NCI-H1417 treated with DMSO at 0.1 percent for 48 hours (cell line): ENCODE measurements at places on chromosomes 13 and 19.

GRCh38 chr19:4096049-4096892 lies 27.7 kb downstream of the MAP2K2 start:
- DNase-seq, result no peak

DNA sequence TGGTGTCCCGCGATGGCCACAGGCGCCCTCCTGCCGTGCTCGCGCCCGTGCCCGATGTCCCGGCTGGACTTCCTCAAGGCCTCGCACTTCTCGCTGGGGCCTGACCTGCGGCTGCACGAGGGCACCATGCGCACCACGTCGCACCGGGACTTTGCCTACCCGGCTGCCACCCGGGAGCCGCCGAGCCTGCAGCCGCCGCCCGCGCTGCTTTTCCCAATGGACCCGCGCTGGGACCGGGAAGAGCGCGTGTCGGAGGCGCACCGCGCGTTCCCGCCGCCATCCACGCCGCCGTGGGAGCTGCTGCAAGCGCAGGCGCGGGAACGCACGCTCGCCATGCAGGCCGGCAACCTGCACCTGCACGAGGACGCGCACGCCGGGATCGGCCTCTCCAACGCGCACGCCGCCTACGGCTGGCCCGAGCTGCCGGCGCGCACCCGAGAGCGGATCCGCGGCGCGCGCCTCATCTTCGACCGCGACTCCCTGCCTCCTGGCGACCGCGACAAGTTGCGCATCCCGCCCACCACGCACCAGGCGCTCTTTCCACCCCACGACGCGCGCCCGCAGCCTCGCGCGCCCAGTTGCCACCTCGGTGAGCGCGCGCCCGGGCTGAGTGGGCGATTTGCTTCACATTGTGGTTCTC lies 12.1 kb upstream of the PEX11G start:
- DNase-seq, result peak; percentile 47

- DNase-seq, result no peak
These were observed 10.4 kb upstream of the JUND start for GRCh38 chr19:18291590-18292461.

DNA sequence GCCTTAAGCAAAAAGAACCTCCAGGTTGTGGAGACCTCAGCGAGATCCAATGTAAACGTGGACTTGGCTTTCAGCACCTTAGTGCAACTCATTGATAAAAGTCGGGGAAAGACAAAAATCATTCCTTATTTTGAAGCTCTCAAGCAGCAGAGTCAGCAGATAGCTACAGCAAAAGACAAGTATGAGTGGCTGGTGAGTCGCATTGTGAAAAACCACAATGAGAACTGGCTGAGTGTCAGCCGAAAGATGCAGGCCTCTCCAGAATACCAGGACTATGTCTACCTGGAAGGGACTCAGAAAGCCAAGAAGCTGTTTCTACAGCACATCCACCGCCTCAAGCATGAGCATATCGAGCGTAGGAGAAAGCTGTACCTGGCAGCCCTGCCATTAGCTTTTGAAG lies 58.5 kb downstream of the ARHGAP35 start:
- DNase-seq, result no peak

GRCh38 chr19:14563590-14563926 lies 8.3 kb downstream of the NDUFB7 start:
- no peak for DNase-seq

DNA sequence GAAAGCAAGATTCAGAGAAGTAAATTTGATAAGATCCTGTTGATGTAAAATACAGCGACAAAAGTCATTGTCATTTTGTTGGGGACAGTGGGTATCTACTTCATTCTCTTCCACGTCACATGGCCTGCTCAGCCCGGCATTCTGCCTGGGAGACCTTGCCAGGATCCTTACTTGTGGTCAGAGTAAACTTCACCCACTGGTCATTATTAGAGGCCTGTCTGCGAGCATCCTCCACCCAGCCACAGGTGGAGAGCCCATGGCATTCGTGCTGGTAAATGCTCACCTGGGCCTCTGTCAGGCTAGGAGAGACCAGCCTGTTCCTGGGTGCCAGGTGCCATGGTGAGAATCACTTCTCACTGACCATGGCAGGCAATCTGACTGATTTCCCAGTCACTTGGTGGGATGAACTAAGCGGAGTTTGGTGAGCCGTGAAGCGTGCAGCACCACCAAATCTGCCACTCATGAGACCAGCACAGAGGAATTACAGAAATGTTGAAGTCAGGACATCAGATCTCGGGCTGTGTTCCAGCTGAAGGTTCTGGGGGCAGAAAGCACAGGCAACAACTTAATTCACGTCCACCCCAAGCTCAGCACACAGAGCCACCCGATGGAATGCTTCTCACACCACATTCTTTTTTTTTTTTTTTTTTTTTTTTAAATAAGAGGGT lies 107.0 kb downstream of the SIPA1L3 start:
- no peak for DNase-seq

DNA sequence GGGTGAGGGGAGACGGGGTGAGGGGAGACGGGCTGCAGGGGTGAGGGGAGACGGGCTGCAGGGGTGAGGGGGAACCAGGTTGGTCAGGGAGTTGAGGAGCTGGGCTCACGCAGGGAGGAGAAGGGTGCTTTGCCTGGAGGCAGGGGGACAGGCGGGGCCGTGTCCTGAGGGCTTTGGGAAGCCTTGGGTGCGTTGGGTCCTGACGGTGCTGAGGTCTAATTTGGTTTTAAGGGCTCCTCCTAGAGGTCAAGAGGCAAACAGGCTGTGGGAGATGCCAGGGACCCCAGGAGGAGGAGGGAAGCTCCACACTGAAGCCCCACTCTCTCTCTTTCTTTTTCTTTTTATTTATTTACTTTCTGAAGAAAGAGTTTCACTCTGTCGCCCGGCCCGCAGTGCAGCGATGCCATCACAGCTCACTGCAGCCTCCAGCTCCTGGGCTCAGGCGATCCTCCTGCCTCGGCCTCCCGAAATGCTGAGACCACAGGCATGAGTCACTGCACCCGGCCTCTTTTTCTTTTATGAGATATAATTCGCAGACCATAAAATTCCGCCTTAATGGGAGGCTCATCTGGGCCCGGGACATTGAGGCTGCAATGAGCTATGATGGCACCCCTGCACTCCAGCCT lies 9.3 kb upstream of the MISP start:
- DNase-seq, result no peak

- DNase-seq, result no peak
These were observed 181.9 kb downstream of the DACH1 start for GRCh38 chr13:71685072-71685471.

GRCh38 chr13:29543230-29544215 lies 52.0 kb downstream of the SLC7A1 start:
- DNase-seq, result no peak

GRCh38 chr13:77345150-77345780 lies 18.4 kb upstream of the MYCBP2 start:
- peak; percentile 99 for DNase-seq

- no peak for DNase-seq
These were observed 129.5 kb upstream of the MCF2L start for GRCh38 chr13:112839356-112840105.

DNA sequence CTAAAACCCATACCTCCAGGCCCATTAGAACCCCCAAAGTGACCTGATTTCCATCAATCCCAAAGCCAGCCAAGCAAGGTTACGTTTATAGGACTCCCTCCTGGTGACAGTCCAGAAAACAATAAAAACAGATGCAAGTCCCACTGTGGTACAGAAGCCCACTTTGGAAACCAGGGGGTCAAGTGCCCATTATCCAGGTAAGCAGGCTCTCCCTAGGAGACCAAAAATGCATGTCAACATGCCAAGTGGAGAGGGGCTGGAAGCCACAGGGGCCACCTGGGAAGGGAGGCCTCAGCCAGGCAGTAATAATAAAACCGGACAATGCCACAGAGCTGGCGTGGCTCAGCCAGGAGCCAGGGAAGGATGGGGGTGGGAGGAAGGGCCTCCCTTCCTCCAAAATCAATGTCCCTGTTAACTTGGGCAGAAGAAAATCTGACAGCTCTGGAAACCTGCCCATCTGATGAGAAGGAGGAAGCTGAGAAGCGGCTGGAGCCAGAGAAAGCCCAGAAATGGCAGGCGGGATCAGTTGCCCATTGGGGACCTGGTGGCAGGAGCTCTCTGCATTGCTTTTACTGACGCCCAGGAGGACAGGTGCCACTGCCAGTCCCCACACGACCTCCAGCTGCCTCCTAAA lies 160.4 kb downstream of the ZIC5 start:
- DNase-seq, result no peak

GRCh38 chr19:14495672-14496028 lies 277 bp downstream of the GIPC1 start:
- DNase-seq, result no peak

DNA sequence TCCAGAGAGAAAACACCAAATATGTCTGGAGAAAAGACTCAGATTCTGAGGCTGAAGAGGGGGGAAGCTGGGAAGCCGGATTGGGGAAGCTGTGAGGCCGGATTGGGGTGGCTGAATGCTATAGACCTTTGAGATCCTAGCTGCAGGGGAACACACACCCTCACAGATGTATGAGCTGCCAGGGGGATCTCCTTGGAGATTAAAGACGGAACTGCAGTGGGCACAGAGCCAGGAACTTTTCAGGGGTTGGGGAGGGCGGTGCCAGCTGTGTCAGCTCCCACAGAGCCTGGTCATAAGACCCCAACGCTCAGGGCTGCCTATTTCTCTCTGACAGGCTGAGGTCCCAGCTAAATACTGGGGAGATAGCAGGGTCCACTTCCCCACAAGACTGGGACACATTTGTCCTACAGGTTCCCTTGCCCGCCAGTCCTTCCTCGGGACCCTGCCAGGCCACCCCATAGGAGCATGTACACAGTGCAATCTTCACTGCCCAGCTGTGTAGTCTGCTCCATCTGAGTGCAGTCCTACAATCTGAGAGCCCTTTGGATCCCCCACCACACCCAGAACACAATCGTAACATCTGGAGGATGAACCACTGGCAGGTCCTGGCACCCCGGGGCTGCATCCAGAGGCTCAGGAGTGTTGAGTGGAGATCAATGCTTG lies 1893.9 kb downstream of the PCDH9 start:
- DNase-seq, result no peak

DNA sequence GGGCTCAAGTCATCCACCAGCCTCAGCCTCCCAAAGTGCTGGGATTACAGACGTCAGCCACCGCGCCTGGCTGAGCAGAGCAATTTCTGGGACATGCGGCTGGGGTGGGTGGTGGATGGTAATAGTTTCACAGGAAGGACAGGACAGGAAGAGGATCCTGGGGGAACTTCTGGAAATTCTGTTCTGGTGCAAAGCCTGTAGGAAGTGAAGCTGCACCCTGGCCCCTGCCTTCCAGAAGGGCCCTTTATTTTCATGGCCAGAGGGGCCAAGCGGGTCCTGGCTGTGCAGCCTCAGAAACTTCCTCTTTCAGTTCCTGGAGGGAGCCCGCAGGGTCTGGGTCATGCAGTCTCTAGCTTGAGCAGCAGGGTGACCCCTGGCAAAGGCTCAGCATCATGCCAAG lies 15.7 kb downstream of the FEM1A start:
- DNase-seq, result no peak

DNA sequence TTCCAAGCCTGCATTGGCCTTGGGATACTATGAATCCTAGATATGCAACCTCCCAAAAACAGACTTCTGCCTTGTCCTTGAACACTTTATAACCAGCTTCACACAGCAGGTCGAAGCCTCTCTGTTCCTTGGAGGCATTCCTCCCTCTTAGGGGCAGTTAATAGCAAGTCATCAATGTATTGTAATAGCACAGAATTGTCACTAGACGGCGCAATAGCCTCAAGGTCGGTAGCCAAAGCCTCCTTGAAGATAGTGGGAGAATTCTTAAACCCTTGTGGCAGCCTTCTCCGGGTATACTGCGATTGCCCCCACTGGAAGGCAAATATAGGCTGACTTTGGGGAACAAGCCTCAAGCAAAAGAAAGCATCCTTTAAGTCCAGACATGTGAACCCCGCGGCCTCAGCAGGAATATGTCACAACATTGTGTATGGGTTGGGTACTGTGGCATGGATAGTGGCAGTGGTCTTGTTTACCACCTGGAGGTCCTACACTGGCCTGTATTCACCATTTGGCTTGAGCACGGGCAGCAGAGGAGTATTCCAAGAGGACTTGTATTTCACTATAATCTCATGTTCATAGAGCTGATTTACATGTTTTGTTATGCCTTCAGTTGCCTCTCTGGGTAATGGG lies 61.1 kb downstream of the ZNF431 start:
- DNase-seq, result no peak

GRCh38 chr19:41351339-41352245 lies 2.1 kb downstream of the TGFB1 start:
- DNase-seq, result no peak

DNA sequence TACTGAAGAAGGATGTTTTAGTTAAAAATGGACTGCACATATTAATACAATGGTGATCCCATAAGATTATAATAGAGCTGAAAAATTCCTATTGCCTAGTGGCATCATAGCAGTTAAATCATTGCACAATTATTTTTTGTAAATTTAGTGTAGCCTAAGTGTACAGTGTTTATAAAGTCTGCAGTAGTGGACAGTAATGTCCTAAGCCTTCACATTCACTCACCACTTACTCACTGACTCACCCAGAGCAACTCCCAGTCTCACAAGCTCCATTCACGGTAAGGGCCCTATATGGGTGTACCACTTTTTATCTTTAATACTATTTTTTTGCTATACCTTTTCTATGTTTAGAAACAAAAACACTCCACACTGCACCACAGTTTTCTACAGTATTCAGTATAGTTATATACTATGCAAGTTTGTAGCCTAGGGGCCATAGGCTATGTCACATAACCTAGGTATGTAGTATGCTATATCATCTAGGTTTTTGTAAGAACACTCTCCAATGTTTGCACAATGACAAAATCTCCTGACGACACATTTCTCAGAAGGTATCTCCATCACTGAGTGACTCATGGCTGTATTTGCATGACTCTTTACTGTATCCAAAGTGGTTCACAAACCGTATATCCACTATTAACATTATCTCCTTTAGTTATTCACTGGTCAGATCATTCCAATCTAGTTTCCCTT lies 536.0 kb downstream of the KLF12 start:
- DNase-seq, result no peak

DNA sequence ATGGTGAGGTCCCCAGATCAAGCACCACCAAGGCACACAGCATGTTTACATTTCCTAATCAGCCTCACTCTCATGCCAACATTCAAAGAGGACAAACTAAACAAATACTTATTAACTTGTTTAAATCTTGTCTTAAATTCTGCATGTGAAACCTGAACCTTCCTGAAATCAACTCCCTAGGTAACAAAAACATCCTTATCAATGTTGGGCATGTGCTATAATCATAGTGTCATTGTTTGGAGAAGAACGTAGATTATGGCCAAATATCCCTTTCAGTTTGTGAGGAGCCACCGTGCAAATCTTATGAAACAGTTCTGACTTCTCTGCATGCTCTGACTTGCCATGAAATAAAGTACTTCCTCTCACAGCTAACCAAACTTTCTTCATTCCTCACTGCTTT lies 123.8 kb downstream of the NDFIP2 start:
- no peak for DNase-seq

DNA sequence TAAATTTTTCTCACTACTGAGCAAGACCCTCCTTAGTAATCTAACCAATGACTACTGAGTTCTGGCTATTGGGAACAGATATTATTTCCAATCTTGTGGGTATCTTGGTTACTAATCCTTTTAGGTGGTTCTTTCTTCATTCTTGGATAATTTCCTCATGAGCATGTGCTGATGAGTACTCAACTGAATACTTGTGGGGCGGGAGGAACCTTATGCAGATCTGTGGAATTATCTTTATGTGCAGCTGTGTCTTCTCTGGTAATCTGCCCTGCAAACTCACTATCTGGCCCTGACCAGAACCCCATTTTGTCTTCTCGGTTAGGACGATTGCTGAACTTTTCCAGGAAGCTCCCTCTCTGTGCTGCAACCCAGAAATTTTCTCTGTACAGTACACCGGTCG lies 89.7 kb upstream of the TRPC4 start:
- no peak for DNase-seq
